Activated CD4-positive, CD25-positive, alpha-beta regulatory T cell treated with anti-CD3 and anti-CD28 coated beads, Interleukin-2, amount 50 U/mL, for 72 hours (primary cell): ENCODE measurements at places on chromosomes 5 and 9.

GRCh38 chr5:25190521-25191000, 545.8 kb upstream of the CDH10 start:
- DNase-seq = no peak

- DNase-seq = peak; percentile 24
Observed at GRCh38 chr9:127179633-127180441, 57.4 kb upstream of the ANGPTL2 start.

DNA sequence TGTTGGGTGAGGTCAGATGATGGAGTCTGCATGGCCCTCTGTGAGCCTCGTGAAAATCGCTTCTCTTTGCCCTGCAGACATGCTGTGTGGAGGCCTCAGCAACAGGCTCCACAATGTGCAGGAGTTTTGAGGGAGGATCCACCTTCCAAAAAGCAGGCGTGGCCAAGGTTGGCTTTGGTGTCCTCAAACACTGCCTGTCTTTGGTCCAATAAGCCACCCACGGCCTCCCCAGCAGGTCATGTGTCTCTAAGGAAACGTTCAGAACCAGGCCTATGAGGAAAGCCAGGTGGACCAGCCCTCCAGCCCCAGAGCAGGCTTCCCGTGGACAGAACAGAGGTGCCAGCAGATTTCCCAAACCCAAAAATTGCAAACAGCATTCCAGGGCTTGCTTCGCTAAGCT, 340.7 kb upstream of the IRX2 start:
- DNase-seq = no peak

DNA sequence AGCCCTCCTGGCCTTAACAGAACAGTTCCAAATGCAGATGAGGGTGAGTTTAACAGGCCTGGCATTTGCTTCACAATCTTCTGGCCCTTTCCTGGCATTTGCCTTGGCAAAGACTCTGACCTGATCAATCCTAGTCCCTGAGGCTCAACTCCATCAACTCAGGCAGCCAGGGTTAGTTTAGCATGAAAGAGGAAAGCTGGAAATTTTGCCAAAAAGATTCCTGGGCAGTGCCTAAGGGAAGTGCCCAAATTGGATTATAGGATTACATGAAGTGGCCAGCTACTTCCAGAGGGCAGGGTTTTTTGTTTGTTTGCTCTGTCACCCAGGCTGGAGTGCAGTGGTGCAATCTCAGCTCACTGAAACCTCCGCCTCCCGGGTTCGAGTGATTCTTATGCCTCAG, 36.8 kb downstream of the PCDHAC2 start:
- DNase-seq = no peak

DNA sequence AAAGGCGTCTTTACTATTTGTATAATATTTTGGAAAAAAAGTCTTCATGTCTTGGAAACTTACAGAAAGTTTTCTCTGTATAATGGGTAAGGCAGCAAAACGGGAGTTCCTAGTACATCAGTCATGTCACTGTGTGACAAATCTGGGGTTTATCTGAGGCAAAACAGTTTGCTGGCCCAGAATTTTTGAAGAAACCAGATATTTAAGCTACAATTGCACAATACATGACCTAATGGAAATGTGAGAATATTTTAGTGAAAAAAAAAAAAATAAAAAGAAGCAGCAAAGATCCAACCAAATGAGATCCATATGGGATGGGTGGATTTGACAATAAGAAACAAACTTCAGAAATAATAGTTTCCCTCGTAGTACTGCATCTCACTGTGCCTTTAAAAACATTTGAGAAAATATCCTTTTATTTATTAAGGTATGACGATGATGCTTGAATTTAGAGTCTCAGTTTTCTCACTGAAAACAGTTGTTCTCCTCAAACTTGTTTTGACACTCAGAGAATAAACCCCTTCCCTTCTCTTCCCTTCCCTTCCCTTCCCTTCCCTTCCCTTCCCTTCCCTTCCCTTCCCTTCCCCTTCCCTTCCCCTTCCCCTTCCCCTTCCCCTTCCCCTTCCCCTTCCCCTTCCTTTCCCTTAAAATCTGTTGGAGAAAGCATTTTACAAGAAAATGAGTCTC, 180.5 kb upstream of the TUT7 start:
- no peak for DNase-seq
